ENCODE measurements at places on chromosomes 7 and 10.

GRCh38 chr10:89121764-89122020 lies 85.4 kb downstream of the CH25H start:
- no peak for DNase-seq

GRCh38 chr10:130737186-130737585 lies 574.3 kb downstream of the TCERG1L start:
- no peak for DNase-seq

DNA sequence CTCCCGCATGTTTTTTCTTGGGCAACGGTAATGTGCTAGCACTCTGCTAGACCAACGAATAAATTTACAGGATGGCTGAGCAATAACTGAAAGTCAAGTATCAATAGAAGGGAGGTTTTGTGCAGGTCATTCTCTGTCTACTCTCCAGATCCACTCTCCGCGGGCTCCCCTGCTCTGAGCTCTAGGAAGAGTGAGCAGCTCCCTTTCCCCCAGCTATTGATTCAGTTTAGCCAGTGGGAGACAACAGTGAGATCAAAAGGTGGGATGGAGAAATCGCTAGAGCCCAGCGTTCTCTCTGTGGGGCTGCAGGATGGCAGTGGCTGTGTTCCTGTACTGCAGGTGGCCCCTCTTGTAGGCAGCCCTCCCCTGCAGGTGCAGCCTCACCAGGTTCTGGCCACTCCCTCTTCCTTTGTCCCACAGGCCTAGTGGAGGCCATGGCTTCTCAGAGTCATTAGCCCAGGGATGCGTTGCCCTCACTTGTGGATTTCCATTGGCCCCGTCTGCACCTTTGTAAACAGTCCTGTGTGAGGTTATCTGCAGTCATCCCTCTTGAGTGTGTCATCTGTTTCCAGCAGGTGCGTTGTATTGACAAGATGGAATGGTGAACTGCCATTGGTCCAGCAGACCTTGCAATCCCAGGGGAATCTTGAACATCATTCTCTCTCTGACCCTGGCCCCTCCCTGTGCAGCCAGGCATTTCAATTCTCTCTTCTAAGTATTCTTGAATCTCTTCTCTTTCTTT lies 11.1 kb downstream of the MSRB2 start:
- DNase-seq = no peak

DNA sequence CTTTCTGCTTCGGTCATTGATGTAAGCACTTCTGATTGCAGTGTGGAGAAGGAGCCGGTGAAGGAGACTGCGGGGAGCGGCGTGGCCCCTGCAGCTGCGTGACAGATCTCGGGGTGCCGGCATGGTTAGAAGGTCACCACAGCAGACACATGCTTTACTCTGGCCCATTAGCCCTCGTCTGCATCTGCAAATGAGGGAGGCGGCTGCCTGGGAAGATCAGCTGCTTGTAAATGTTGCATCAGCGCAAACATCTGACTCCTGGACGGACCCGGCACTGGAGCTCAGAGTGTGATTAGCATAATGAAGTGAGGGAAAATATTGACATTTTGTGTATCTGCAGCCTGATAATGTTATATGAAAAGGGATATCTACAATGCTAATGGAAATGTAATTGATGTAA lies 30.5 kb upstream of the MNX1 start:
- no peak for DNase-seq

GRCh38 chr10:132335189-132336063 lies 3.4 kb downstream of the LRRC27 start:
- no peak for DNase-seq

GRCh38 chr7:158128572-158128971 lies 459.1 kb downstream of the PTPRN2 start:
- DNase-seq = no peak

GRCh38 chr10:44972874-44973306 lies 5.7 kb downstream of the DEPP1 start:
- DNase-seq = no peak

DNA sequence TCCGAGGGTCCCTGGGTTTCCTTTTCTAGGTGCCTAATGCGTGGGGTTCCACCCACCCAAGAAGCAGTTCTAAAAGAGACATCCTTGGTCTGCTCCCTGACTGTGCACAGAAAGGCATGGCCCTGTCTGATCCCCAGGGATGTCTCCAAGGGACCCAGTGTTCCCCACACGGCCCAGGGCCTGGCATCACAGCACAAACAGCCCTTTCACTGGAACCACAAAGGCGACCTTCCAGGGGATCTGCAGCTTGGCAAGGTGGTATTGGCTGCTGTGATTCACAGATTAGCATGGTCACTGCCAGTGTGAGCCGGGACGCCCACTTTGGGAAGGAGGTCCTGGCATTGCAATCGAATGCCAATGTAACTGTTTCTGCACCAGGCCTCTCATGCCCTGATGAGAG lies 6.4 kb downstream of the KCNMA1 start:
- DNase-seq = no peak

GRCh38 chr7:99190359-99191009 lies 17.4 kb downstream of the KPNA7 start:
- no peak for DNase-seq

DNA sequence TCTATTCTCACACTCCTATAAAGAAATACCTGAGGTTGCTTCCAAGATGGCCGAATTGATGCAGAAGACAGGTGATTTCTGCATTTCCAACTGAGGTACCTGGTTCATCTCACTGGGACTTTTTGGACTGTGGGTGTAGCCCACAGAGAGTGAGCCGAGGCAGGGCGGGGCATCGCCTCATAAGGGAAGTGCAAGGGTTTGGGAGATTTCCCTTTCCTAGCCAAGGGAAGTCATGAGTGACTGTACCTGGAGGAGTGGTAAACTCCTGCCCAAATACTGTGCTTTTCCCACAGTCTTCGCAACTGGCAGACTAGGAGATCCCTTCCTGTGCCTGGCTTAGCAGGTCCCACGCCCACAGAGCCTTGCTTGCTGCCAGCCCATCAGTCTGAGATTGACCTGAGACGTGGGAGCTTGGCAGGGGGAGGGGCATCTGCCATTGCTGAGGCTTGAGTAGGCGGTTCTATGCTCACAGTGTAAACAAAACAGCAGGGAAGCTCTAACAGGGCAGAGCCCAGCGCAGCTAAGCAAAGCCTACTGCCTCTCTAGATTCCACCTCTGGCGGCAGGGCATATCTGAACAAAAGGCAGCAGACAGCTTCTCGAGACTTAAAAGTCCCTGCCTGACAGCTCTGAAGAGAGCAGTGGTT lies 152.2 kb downstream of the ARL4A start:
- no peak for DNase-seq

DNA sequence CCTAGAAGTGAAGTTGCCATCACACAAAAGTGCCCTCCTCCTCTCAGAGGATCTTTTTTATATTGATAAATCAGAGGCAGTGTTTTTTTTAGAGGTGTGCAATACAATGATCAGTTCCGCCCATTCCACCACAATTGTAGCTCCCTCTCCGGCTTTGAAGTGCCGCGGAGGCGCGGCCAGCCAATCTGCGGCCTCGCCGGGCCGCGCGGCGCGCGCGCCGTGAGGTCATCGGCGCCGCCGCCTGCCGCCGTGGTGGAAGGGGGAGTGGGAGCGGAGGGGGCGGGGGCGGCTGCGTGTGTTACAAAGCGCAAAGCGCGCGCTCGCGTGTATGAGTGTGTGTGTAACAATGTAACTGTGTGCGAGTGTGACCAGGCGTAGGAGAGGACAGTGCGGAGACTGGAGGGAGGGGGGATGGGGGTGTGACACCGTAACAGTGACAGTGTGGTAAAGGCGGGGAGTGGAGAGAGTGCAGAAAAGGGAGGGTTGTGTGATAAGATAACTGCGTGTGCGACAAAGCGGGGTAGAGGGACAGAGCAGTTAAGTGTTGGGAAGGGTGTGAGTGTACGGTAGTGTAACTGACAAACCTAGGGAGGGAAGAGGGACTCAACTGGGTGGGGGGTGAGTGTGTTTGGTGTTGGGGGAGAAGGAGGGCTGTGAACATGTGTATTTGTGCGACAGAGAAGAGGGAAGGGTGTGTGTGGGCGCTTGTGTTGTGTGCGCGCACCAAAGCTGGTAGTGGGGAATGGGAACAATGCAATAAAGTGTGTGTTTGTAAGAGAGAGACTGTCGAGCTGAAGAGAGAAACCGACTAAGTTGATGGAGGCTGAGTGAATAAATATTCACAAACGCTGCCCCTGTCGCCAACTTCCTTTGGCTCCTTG lies at the start of gene SP8:
Gene SP8, minus strand, starts transcription at position 108 of the 881 bp plus-strand sequence. Its CDS starts 88 bp downstream, at position 20.
- peak; percentile 53 for DNase-seq

- peak; percentile 40 for DNase-seq
Observed at GRCh38 chr7:121023683-121024511, 35.4 kb downstream of the CPED1 start.

DNA sequence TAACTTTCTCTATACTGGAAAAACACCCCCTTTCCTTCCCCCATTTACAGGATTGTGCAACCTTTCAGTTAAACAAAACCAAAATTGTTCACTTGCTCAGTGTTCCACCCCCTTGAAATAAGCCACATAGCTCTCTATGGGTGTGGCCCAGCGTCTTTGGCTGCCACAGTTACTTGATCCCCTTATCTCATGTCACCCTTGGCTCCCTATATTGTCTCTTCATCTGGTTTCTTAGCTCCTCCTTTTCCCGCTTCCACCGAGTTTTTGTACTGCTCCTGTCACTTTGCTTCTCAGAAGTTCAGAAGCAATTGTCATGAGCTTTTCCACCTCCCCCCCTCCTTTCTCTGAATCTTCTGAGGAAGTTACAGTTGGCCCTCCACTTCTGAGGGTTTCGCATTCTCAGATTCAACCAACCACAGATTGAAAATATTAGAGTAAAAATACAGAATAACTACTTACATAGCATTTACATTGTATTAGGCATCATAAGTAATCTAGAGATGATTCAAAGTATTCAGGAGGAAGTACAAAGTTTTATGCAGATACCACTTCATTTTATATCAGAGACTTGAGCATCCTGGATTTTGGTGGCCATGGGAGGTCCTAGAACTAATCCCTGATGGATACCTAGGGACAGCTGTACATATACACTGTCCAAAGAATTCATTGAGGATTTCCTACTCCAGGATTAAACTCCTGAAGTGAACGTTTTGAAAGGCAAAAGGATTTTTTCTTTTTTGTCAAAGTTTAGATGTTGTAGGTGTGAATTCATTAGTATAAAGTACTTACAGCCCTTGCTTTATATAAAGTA lies 60.4 kb downstream of the ADD3 start:
- no peak for DNase-seq

GRCh38 chr7:36280840-36281812 lies 108.5 kb upstream of the ANLN start:
- DNase-seq = peak; percentile 58

GRCh38 chr10:116781370-116781884 lies 39.1 kb upstream of the HSPA12A start:
- DNase-seq = no peak

DNA sequence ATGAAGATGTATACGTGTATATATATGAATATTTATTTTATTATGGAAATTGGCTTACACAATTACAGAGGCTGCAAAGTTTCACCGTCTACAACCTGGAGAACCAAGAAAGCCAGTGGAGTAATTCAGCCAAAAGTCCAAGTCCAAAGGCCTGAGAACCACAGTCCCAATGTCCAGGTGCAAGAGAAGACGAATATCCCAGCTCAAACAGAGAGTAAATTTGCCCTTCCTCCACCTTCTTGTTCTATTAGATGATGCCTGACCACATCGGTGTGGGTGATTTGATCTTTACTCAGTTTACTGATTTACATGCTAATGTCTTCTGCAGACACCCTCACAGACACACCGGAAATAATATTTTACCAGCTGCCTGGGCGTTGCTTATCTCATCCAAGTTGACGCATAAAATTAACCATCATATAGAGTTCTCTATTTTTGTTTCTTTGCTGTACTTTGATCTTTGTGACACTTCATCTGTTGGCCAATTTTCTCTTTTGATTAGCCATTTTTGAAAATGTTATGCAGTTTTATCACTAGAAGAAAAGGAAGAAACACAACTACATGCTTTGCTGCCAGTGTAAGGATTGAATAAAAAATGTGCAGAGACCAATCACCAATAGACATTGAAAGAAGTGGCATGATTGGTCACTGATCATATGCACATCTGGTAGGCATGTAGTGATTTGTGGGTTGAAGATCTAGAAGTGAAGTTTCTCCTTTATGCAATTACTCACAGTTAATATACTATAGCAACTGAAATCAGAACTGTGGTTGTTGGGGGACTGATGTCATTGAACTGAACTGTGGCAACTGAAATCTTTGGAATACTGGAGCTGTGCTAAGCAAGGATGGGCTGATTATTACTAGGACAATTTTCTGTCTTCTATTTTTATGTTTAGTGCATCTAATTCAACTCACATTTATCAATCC lies 68.5 kb downstream of the EPDR1 start:
- DNase-seq = no peak

DNA sequence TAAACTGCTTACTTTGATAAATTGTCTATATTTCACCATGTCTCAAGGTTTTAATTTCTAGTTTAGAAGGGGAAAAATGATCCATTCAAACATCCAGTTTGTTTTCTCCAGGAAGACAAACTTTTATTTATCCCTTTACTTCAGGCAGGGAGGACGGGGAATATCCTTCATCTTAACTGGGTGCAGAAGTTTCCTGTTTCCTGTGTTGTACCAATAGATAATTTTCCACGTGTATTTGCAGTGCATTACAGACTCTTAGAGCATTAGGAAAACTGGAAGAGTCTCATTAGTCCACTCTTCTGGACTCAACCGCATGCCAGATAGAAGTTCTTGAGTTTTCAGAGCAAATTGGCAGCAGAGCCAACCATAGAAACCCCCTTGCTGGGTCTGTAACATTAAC lies 39.4 kb upstream of the PIP4K2A start:
- no peak for DNase-seq

DNA sequence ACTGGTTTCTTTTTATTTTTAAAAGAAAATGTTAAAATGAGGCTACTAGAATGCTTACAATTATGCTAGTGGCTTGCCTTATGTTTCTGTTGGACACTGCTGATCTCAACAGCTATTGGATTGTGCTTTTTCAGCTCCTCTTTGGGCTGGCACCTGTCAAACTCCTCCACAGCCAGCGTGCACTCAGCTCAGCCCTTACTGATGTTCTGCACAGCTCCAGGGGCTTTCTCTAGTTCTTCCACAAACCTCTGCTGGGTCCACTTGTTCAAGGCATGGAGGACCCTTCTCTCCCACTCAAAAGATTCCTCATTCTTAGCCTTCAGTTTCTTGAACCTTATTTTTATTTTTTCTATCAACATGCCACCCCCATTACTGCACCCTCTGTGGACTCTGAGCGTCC lies 96.0 kb downstream of the VIPR2 start:
- DNase-seq = no peak

GRCh38 chr7:44210107-44210506 lies 9.3 kb downstream of the YKT6 start:
- DNase-seq = no peak

- DNase-seq = peak; percentile 75
Observed at GRCh38 chr10:16947069-16947468, 129.8 kb upstream of the RSU1 start.

DNA sequence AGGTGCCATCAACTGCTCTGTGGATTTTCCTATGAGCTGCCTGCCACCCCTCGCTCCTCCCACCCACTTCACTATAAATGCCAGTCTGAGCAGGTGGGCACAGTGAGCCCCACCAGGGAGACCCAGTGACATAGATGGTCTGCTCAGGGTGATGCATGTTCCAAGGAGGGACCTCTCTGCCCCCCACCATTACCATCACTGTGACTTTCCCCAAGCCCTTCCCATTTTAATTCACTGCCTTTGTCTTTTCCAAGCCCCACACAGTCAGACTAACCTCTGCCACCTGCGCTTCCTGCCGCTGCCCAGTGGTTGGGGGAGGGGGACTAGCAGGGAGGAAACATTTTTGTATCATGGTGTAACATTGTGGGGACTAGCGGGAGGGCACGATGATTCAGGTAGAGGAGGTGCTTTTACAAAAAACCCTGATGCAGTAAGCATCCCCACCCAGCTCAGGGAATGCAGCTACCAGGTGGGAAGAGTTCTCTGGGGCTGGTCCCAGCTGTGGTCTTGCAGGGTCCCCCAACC lies 24.6 kb downstream of the PRSS2 start:
- DNase-seq = no peak

- no peak for DNase-seq
Observed at GRCh38 chr10:51348622-51349021, 274.3 kb downstream of the PRKG1 start.

Data from tongue (tissue), 3 donors.